ENCODE measurements at places on chromosomes 4 and X. TPM values are rescaled to one million over a fixed set of nuclear protein-coding genes. Genes with fewer than 3 reads are reported as not detected.
A peak's percentile ranks its signal among the peaks of the same experiment; 100 is the strongest.

The ASB12 gene
- not detected for polyA plus RNA-seq

The GAGE12F gene
- polyA plus RNA-seq, result not detected

The MAGEB2 gene
- not detected for polyA plus RNA-seq

The NAA11 gene
- not detected for polyA plus RNA-seq

The SRP72 gene
- polyA plus RNA-seq, result 175 TPM

The C1QTNF7 gene
- not detected for polyA plus RNA-seq

The DUSP21 gene
- polyA plus RNA-seq, result not detected

The ERAS gene
- polyA plus RNA-seq, result not detected

The MTM1 gene
- polyA plus RNA-seq, result 13.6 TPM

The GPC3 gene
- polyA plus RNA-seq, result not detected

- no peak overlapping the region for H3K4me3 ChIP-seq
- no peaks in the 10 kb centered on the region for H3K27me3 ChIP-seq
- no peaks in the 10 kb centered on the region for H3K4me1 ChIP-seq
- H3K36me3 ChIP-seq, result no peaks in the 10 kb centered on the region
- no peak overlapping the region for H3K27ac ChIP-seq
- DNase-seq, result no peak
Observed at GRCh38 chrX:15947648-15948317, 93.2 kb upstream of the AP1S2 start.

DNA sequence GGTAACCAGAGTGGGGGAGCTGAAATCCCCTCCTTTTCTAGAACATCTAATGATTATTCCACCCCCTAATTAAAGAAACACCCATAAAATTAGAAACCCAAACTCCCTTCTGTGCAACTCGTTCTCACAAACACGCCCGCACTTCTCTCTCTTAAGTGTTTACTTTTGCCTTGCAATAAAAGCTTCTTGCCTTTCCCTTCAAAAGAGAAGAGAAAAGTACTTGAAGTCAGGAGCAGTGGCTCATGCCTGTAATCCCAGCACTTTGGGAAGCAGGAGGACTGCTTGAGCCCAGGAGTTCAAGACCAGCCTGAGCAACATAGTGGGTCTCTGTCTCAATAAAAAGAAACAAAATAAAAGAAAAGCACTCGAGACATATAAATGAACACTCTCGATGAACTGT, 3.6 kb upstream of the GPR173 start:
- H3K4me1 ChIP-seq, result no peaks in the 10 kb centered on the region
- no peak for DNase-seq
- H3K27me3 ChIP-seq, result no peaks in the 10 kb centered on the region
- no peaks in the 10 kb centered on the region for H3K36me3 ChIP-seq

- H3K4me1 ChIP-seq, result no peaks in the 10 kb centered on the region
- H3K27me3 ChIP-seq, result no peaks in the 10 kb centered on the region
- H3K36me3 ChIP-seq, result no peaks in the 10 kb centered on the region
Observed at GRCh38 chr4:78592088-78592783, 40.7 kb downstream of the ANXA3 start.

DNA sequence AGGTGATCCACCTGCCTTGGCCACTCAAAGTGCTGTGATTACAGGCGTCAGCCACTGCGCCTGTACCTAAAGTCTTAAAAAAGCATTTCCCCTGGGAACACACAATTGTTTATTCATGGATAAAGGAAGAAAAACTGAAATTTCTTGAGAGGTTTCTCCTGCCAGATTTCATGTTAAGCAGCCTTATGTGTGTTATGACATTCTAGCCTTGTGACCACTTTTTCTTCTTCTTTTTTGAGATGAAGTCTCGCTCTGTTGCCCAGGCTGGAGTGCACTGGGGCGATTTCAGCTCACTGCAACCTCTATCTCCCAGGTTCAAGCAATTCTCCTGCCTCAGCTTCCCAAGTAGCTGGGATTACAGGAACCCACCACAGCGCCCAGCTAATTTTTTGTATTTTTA, 57.8 kb upstream of the PLAC8 start:
- DNase-seq, result no peak
- no peaks in the 10 kb centered on the region for H3K36me3 ChIP-seq
- H3K4me1 ChIP-seq, result no peaks in the 10 kb centered on the region
- H3K4me3 ChIP-seq, result no peak overlapping the region
- H3K27ac ChIP-seq, result no peak overlapping the region

DNA sequence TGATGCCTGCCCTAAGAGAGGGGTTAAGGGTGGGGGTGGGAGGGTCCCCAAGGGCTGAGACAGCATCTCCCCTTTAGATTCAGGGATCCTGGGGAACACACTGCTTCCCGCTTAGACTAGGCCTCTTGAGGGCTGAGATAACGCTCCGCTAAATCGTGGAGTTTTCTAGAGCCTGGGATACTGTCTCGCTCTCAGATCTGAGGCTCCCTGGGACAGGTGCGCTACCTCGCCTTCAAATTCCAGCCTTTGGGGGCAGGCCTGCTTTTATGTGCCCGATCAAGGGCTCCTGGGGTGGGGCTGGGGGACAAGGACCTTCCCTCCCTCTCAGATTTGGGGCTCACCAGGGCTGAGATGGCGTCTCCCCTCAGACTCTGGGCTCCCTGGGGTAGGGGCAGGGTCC, 440 bp upstream of the ARHGAP36 start:
- H3K27ac ChIP-seq, result no peak overlapping the region
- no peak for DNase-seq
- H3K36me3 ChIP-seq, result no peaks in the 10 kb centered on the region
- H3K4me3 ChIP-seq, result no peak overlapping the region

- H3K27me3 ChIP-seq, result no peaks in the 10 kb centered on the region
- no peaks in the 10 kb centered on the region for H3K36me3 ChIP-seq
- no peak for DNase-seq
- no peak overlapping the region for H3K4me3 ChIP-seq
- no peaks in the 10 kb centered on the region for H3K4me1 ChIP-seq
Observed at GRCh38 chr4:85778632-85779131, 303.7 kb downstream of the ARHGAP24 start.

- H3K4me3 ChIP-seq, result no peak overlapping the region
- peaks cover 8% of the 10 kb centered on the region for H3K4me1 ChIP-seq
- H3K27ac ChIP-seq, result no peak overlapping the region
- no peaks in the 10 kb centered on the region for H3K27me3 ChIP-seq
Observed at GRCh38 chr4:140557831-140558435, 10.8 kb downstream of the UCP1 start.

- H3K27me3 ChIP-seq, result no peaks in the 10 kb centered on the region
- DNase-seq, result no peak
- H3K4me1 ChIP-seq, result peaks cover 14% of the 10 kb centered on the region
- no peaks in the 10 kb centered on the region for H3K36me3 ChIP-seq
- H3K4me3 ChIP-seq, result no peak overlapping the region
- no peak overlapping the region for H3K27ac ChIP-seq
Observed at GRCh38 chrX:72128881-72129280, 2.8 kb downstream of the RTL5 start.

DNA sequence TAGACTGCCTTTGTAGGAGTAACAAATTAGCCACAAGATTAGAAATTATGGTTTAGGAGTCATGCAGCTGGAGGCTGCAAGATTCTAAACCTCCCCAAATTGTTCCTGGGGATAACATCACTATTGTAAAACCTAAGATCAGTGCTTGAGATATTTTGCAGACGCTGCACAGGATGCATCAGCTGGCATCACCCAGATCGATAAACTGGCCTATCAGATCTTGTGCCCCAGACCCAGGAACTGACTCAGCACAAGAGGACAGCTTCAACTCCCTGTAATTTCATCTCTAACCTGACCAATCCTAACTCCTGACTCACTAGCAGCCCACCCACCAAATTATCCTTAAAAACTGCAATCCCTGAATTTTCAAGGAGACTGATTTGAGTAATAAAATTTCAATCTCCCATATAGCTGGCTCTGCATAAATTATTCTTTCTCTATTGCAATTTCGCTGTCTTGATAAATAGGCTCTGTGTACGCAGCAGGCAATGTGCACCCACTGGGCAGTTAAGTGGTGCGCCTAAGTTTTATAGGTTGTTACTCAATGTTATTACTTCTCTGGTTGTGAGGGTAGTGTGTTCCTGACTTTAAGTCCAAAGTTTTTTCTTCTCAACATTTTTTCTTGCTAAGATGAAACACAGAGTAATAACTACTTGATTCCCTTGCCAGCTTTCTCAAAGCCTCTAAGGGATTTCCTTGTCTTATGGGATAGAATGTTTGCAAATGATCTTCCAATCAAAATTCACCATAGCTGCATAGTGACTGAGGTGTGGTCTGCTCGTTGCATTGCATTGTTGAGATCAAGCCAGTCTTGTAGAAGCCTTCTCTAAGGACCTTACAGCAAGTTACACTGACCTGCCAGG, 312.3 kb upstream of the DKK2 start:
- no peak for DNase-seq
- no peak overlapping the region for H3K4me3 ChIP-seq
- H3K4me1 ChIP-seq, result no peaks in the 10 kb centered on the region

GRCh38 chr4:133270021-133270570, 121.0 kb downstream of the PCDH10 start:
- DNase-seq, result no peak
- H3K27me3 ChIP-seq, result no peaks in the 10 kb centered on the region
- no peaks in the 10 kb centered on the region for H3K36me3 ChIP-seq
- no peak overlapping the region for H3K4me3 ChIP-seq

- H3K27ac ChIP-seq, result no peak overlapping the region
- no peak for DNase-seq
- H3K27me3 ChIP-seq, result no peaks in the 10 kb centered on the region
- no peaks in the 10 kb centered on the region for H3K36me3 ChIP-seq
- H3K4me3 ChIP-seq, result no peak overlapping the region
- H3K4me1 ChIP-seq, result no peaks in the 10 kb centered on the region
Observed at GRCh38 chr4:33715841-33716395, 2528.4 kb downstream of the ARAP2 start.

- H3K4me3 ChIP-seq, result no peak overlapping the region
- peaks cover 60% of the 10 kb centered on the region for H3K4me1 ChIP-seq
- H3K36me3 ChIP-seq, result no peaks in the 10 kb centered on the region
- no peak for DNase-seq
- H3K27ac ChIP-seq, result peak overlapping the region; percentile 59
Observed at GRCh38 chrX:66020631-66021334, 19.1 kb downstream of the VSIG4 start.

DNA sequence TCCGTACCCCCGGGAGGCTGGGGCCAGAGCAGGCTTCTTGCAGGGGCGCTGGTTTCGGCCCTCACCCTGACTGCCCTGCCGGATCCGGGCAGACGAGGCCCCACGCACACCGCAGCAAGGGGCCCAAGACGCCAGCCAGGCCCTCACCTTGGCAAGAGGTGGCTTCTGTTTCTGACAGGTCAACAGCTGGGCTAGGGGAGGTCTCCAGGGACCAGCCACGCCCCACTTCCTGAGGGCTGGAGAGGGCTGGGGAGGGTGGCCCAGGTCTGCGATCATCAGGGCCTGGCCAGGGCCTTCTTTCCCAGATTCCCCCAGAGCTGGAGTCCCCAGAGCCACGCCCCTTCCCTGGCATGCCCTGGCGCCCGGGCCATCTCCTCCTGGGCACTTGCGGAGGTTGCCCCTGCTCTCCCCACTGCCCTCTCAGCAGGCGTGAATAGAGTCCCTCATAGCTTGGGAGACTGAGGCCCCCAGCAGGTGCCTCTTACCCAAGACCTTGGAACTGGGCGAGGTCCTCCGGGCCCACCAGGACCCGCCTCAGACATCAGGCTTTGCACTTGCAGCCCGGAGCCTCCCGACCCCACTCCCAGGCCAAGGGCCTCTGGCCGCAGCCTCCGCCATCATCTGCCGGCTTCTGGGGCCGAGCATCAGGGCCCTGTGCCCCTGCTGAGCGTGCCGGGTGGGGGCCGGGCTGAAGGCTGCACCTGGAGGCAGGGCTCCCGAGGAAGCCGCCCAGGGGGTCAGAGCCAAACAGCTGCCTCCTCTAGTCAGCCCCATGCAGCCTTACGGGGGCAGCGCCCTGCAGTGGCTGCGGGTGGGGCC, 6.3 kb upstream of the FGFR3 start:
- no peaks in the 10 kb centered on the region for H3K4me1 ChIP-seq
- H3K4me3 ChIP-seq, result no peak overlapping the region
- no peak overlapping the region for H3K27ac ChIP-seq
- no peaks in the 10 kb centered on the region for H3K27me3 ChIP-seq
- H3K36me3 ChIP-seq, result no peaks in the 10 kb centered on the region

GRCh38 chr4:165368114-165368513, 10.7 kb upstream of the CPE start:
- H3K36me3 ChIP-seq, result no peaks in the 10 kb centered on the region
- no peaks in the 10 kb centered on the region for H3K4me1 ChIP-seq
- DNase-seq, result no peak
- H3K4me3 ChIP-seq, result no peak overlapping the region

GRCh38 chr4:100633269-100633668, 115.4 kb upstream of the EMCN start:
- H3K27me3 ChIP-seq, result no peaks in the 10 kb centered on the region
- H3K4me3 ChIP-seq, result no peak overlapping the region
- no peak overlapping the region for H3K27ac ChIP-seq
- H3K4me1 ChIP-seq, result no peaks in the 10 kb centered on the region

DNA sequence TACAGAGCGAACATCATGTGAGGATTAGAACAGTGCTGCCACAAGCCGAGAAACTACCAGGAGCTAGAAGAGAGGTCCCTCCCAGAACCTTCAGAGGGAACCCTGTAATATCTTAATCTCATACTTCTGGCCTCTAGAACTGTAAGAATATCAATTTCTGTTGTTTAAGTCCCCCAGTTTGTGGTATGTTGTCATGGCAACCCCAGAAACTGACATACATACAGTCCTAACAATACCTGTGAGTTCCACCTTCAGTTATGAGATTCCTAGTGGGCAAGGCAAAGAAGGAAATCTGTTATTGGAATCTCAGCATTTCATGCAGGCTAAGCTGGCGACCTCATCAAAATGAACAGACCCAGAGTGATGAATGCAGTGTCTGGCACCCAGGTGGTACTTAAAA, 42.5 kb downstream of the ZBTB49 start:
- no peak overlapping the region for H3K27ac ChIP-seq
- DNase-seq, result no peak
- no peaks in the 10 kb centered on the region for H3K4me1 ChIP-seq
- H3K4me3 ChIP-seq, result no peak overlapping the region

DNA sequence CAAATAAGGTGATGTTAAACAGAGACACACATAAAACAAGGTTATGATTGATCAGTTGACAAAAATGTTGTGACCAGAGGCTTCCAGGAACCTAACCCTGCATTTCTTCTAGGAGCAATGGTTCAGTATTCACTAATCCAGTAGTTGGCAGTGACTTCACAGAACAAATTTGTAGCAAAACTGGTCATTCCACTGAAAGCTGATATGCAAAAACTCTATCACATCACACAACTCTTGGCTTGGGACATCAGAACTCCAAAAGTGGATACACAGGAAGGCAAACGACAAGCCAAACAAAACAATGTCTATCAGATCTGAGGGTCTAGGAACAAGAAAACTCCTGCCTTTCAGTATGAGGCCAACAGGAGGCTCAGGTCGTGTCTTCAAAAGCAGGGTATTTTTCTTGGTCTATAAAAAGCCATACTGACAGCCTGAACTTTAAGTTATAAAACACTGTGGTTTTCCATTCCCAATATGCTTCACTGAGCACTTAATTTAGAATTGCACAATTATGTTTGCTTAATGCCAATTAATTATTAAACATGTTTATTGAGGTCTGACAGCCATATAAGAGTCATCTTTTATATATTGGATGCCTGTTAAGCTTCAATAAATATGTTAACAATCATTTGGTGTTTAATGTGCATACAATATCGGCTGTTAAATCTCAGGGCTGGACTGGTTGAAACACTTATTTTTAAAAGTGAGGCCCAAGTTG, 45.6 kb downstream of the SOD3 start:
- no peak overlapping the region for H3K27ac ChIP-seq
- H3K27me3 ChIP-seq, result no peaks in the 10 kb centered on the region
- no peaks in the 10 kb centered on the region for H3K4me1 ChIP-seq

Data from CD8-positive, alpha-beta memory T cell (primary cell).